Stimulated activated CD4-positive, alpha-beta T cell treated with anti-CD3 and anti-CD28 coated beads, Interleukin-1b, Interleukin-23, amount 100 ng/mL, for 1 hour (primary cell): ENCODE measurements at places on chromosomes 5 and 9.

DNA sequence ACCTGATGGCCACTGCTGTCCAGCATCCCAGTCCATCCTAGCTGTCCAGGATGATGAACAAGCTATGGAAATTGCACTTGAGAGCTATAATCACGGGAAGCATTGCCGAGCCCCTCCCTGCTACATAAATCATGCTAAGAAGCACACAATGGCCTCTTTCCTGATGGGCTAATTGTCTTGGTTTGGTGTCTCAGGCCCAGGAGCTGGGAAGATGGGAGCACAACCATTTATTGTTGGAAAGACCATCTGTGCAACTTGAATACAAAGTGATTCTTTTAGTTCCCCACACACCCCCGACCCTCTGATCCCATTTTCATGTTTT lies 80.4 kb downstream of the RGS3 start:
- no peak for DNase-seq

GRCh38 chr5:57298985-57299491 lies 125.2 kb downstream of the GPBP1 start:
- DNase-seq, result no peak

- no peak for DNase-seq
Observed at GRCh38 chr5:43852279-43852678, 249.3 kb downstream of the NNT start.

DNA sequence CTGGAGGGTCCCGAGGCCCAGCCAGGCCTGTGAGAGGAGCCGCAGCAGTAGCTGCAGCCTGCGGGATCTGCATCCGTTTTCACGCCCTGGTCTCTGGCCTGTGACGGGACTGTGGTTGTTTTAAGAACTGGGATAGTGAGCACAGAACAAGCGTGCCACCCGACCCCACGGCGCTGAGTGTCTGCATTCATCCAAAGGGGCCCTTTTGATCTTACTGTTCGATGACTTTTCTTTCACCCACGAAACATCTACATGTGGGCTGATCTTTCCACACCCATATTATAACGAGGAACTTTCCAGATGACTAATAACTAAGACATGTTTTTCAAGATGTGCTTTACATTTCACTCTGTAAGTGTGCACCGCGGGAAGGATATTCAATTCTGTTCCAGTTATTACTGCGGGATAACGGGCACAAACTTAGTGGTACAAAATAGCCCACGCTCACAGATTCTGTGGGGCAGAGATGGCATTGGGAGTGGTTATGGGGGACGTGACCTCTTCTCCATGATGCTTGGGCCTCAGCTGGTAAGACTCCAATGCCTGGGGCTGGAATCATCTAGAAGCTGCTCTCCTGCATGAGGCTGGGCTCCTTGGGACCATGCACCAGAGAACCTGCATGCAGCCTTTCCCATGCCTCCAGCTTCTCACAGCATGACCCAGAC lies 165.0 kb downstream of the SYK start:
- DNase-seq, result no peak

DNA sequence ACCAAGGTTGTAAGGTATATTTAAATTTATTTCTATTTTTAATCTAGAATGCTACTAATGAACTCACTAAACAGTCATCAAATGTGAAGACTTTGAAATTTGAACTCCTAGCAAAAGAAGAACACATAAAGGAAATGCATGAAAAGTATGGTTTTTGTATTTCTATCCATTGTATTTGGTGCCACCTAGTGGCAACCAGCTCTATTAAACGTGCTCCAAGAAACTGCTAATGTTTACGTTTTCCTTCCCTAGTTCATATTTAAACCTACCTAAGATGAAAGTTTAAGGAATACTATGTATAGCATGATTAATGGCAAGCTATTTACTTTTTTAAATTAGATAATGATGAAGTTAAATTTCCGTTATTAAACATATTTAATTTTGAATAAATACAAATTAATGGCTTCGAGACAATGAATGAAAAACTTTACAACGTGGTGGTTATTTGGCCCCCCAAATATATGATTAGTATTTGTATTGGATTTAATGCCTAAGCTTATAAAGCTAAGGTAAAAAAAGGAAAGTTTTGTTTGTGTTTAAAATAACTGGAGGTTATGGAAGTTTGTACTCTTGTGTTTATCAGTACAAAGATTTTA lies 115.9 kb upstream of the SH3GL2 start:
- no peak for DNase-seq

DNA sequence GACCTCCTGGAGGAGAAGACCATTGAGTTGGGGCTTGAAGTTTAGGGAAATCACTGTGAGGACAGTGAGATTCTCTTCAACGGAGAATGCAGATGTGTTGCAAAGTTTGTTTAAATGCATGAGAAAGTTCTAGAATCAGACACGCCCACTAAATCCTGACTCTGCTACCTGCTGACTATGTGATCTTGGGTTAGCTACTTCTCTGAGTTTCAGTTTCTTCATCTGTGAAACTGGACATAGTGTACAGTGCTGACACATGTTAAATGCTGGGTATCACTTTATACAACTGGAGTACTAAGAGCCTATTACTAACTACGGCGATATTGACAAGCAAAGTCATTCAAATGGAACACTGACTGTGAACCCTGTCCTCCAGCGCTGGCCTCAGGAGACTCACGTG lies 255.5 kb downstream of the HSPA4 start:
- DNase-seq, result no peak

GRCh38 chr9:125241863-125242739 lies 958 bp upstream of the HSPA5 start:
- DNase-seq, result no peak

DNA sequence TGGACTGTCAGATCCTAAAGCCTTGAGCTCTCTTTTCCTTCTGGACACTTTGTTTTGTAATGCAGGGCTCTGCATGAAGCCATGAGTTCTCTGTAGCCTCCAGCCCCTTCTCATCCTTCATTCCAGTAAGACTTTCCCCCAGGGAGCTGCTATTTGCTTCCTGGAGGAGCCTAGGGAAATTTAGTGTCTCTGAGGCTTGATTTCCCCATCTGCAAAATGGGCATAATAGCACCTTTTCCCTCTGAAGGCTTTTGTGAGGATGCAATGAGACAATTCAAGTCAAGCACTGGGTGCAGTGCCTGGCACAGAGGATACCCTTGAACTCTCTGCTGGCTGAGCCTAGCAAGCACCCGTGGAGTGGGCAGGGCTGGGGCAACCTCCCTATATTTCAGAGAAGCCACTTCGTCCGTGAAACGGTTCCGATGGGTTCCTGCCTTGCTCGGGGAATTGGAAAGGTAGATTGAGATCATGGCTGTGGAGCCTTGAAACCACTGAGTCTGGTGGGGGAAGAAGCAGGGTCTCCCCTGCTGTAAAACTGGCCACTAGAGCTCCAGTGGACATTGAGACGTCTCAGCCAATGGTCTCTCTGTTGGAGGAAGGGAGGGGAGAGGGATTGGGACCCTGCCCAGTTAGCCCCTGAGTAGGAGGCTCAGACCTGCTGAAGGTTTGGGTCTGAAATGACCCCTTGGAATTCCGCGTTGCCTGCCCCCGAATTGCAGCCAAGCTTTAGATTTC lies 14.3 kb upstream of the DAB2IP start:
- DNase-seq, result no peak

DNA sequence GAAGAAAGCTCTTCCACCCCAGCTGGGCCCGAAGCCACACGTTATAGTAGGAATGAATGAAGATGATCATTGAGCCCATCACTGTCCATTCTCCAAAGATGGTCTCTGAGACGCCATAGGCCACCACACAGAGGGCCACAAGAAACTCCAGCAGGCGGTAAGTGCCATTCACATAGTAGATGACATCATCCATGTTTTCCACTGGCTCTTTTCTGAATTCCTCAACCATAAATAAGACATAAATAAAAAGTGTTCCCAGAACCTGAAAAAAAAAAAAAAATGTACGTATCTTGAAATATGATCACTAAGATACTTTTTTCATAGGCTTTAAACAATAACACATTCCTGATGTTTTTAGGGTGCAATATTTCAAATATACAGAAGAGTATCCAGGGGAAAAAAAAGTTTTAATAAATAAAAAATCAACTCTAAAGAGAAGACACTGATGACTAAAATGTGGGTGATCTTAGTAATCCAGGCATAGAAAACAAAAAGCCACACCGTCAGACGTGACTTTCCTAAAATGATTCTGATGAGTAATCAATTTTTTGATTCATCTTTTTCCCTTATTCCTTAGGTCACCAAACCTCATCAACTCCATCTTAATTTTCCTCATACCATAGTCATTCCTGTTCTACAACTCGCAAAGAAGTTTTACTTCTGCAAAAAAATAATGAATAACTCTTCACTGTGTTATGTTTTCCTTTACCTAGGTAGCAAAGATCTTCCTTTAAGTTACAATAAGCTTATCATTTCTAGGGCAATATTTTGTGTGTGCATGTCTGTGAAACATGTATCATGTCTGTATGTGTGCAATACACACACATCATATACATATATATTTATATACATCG lies 47.8 kb downstream of the RNF145 start:
- DNase-seq, result no peak

DNA sequence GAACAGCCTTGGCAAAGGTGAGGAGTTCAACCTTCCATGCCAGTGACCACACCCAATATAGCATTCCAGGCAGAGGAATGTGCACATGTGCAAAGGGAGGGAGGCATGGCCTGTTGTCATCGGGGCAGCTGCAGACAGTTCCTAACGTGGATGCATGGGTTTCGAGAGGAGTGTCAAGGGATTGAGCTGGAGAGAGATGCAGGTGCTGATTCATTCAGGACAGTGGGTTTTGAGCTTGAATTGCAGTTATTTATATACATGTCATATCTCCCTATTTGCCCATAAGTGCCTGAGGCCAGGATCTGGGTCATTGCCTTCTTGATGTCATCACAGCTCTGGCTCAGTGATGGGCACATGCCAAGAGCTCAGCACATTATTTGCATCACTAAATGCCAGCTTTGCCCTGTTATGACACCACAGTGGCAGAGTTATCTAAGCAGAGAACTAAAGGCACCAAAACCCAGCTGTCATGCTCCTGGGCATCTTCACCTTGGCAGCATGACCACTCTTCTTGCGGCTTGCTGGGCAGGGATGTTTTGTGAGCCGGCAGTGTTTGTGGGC lies 278.0 kb downstream of the NTRK2 start:
- no peak for DNase-seq

DNA sequence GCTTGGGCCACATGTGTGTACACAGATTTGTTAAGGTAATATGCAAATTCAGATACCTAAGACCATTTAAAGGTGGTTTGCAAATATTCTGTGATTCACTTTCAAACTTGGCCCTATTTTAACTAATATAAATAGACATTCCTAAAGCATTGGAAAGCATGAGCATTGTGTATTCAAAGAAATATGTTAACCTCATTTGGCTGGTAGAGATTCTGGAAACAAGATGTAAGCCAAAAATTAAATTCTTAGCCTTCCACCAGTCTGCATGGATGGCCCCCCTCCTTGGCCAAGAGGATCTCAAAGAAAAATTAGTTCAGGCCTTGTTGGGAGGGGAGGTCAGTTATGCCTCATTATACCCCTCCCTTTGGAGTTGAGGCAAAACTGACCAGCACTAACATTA lies 38.7 kb upstream of the C6 start:
- no peak for DNase-seq

- no peak for DNase-seq
Observed at GRCh38 chr9:34685591-34685990, 5.5 kb downstream of the CCL19 start.

GRCh38 chr9:129422843-129423192 lies 198.1 kb downstream of the C9orf50 start:
- no peak for DNase-seq

- DNase-seq, result no peak
Observed at GRCh38 chr9:93827545-93828330, 127.4 kb downstream of the BARX1 start.

- no peak for DNase-seq
Observed at GRCh38 chr5:131264451-131265099, 722 bp downstream of the CDC42SE2 start.

DNA sequence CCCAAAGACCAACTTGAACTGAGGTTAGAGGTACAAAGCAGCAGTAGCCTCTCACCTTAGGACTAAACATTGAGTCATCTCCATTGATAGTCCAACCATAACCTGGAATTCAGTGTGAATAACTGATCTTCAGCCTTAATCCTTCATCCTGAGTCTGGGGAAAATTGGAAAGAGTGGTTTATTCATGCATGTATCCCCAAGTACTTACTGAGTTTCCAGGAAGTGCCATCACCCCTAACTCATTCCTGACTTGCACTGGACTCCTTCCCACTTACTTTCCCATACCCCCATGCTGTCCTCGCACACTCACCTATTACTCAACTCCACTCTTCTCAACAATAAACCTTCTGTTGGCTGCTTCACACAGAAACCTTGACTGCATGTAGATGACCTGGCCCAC lies 161.4 kb upstream of the ZNF462 start:
- DNase-seq, result no peak

GRCh38 chr9:85168412-85168811 lies 498.9 kb downstream of the NTRK2 start:
- DNase-seq, result no peak

GRCh38 chr5:26791433-26791832 lies 247.0 kb downstream of the CDH9 start:
- no peak for DNase-seq

DNA sequence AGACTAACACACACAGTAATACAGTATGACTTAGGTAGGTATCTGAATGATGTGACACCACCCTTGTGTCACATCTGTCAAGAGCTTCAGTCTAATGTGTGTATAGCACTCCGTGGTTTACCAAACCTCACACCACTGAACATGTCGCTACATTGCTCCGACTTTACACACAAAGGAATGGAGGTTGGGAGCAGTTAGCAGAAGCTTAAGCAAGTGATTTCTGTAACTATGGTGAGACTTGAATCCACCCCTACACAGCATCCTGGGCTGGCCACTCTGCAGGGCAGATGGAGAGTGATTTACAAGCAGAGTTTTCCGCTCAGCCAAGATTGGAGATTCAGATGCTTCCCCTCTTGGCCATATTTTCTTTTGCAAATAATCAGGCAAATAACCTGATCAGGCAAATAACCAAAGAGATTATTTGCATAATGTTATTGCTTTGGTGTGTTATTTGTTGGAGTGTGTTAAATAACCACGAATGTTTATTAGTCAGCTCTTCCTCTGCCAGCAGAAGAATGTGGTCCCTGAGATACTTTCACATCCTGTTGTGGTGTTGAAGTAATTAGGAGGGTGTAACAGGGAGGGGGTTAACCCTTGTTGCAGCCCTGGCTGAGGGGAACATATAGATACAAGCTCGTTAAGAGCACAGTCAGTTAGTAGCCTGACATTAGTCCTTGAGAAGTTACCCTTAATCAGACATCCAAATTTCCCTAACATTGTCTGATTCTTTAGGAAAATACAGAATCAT lies 92.8 kb downstream of the SNX18 start:
- no peak for DNase-seq
